ENCODE measurements at places on chromosomes 2 and 18.
A peak's percentile ranks its signal among the peaks of the same experiment; 100 is the strongest.

DNA sequence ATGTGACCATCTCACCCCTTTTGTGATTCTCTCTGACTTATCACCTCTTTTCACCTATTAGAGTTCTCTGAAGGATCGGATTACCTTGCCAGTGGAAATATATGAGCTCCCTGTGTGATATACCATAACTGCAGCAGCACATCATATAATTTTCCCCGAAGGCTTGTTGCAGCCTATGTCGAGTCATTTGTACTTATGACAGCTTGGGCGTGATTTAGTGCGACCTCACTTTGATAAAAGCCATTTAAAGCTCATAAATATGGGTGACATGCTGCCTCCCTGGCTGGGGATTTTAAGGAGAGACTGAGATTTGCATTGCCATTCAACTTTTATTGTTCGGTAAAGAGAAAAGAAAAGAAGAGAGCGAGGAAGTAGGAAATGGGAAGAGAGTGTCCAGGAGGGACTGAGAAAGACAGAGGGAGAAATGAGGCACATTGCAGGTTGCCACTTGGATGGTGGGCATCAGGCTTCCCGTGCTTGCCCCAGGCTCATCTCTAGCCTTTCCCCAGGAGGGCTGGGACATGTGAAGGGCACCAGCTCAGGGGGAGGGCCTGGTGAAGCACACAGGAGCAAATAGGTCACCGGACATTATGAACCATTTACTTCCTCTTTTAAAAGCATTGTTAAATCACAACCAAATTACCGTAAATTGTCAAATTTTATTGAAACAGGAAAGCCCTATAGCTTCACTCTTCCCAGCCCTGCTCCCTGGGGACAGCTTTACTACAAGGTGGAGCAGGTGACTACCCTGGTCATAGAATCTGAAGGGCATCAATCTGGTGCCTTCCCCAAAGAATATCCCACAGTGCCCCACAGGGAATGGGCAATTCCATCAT lies 161.3 kb downstream of the SETBP1 start:
- DNase-seq: no peak

DNA sequence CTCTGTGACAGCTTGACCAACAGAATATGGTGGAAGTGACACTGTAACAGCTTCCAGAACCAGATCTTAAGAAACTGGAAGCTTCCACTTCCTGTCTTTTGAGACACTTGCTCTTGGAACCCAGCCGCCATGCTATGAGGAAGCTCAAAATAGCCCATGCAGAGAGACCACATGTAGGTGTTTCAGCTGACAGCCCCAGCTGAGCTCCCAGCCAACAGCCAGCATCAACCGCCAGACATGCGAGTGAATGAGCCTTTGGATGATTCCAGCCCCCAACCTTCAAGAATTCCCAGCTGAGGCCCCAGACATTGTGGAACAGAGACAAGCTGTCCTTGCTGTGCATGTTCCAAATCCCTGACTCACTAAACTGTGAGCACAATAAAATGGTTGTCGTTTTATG lies 27.9 kb downstream of the ACVR1 start:
- no peak for DNase-seq

DNA sequence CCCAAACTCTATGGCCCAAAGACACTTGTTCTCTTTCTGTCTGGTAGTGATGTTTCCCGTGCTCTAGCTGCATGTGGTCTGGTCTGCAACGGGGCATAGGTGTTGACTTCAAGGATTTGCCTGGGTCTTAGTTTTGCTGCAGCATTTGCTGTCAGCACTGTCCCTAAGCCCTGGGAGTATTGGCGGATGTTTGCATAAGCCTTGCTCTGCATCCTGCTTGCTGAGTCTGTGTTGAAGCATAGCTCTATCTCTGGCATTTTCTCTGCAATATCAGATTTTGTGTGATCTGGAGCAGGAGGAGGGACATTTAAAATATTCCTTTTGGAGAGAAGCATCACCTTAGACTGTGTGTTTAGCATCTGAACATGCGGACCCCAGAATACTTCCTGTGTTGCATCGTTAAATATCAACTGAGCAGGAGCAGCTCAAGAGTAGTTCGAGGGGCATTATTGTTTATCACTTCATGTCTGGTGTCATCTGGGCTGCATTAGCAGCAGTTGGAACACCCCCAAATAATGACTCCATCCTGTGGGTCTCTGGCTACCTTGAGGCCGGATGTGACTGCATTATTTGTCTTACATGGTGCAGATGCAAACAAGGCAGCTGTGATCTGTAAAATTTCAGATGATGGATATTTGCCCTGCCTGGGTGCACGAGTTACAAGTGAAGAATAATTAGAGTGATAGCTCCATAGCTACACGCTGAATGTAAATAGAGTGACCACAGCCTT lies 231.7 kb downstream of the TRIB2 start:
- no peak for DNase-seq

DNA sequence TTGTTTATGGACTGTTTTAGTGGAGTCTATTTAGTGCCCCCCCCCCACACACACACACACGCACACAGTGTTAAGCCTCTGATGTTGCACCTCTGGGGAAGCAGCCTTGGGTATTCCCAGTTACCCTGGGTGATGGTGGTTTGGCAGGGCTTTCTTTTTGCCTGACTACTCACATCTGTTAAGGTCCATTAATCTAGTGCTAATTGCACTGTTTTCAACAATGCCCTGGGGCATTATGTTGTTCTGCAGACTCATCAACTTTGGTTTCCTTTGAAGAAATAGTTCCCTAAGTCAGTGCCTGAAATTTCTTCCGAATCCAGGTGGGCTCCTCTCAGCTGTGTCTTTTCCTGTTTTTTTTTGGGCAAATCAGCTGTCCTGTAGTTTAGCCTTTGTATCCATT lies 34.7 kb downstream of the SPOPL start:
- no peak for DNase-seq

DNA sequence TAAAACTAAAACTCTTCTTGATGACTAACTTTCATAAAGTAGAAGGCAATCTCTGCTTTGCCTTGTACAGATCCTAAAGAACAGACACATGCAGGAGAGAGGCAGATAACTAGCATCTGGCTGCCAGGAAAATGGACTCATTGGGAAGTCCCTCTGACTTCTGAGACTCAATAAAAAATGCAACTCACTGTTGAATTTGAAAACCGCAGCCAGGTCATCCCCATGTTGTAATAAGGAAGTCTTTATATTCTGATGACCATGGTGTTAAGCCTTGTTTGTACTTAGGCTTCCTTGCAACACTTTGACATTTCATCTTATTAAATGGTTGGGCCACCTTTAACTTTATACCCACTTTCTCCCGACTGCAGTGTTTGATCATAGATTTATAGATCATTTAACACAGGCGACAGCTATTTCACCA lies 375.1 kb upstream of the KCNH7 start:
- DNase-seq: no peak

- no peak for DNase-seq
Measured at GRCh38 chr18:23265682-23266399, 130.6 kb downstream of the CABLES1 start.

DNA sequence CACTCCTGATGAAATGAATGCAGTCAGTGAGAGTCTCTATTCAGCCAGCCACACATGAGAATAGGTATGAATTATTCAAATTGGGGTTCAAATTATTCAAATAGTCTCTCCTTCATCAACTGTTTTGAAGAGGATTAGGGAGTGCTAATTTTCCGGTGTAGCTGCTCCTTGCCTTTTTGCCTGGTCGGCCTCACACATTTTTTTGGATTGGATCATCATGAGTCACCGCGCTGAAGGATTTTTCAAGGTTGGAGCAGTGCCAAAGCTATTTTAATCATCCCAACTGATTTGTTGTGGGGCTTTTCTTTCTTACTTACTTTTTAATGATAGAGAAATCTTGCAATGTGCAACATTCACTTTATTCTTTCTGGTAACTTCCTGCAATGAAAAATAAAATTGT lies 2.4 kb upstream of the DTNA start:
- DNase-seq: peak; percentile 49

DNA sequence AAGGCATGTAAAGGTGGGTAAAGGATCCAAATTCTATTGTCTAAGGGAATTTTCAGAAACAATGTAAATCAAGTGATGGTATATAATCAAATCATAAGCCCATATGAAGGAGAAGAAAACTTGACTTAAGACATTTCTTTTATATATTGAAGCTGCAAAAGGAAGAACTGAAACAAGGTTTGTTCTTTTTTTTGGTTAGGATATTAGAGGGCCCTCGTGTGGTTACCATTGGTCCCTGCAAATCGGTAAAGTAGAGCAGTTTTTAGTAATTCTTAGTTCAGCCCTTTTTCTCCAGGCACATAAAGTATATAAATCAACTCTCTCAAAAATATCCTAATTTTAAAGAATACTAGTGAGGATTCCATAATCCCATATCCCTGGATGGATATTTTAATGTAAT lies 105.6 kb upstream of the STK17B start:
- no peak for DNase-seq

DNA sequence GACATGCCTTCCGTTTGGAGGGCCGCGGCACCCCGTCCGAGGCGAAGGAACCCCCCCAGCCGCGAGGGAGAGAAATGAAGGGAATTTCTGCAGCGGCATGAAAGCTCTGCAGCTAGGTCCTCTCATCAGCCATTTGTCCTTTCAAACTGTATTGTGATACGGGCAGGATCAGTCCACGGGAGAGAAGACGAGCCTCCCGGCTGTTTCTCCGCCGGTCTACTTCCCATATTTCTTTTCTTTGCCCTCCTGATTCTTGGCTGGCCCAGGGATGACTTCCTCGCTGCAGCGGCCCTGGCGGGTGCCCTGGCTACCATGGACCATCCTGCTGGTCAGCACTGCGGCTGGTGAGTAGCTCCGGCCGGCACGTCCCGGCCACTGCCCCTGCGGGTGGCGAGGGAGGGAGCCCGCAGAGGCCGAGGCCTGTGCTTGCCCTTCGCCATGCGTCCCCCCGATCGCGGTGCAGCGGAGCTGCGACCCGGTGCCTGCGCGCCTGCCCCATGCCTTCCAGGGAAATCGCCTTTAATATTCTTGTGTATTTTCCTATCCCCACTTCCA lies 1.2 kb downstream of the BMPR2 start:
- DNase-seq: no peak

DNA sequence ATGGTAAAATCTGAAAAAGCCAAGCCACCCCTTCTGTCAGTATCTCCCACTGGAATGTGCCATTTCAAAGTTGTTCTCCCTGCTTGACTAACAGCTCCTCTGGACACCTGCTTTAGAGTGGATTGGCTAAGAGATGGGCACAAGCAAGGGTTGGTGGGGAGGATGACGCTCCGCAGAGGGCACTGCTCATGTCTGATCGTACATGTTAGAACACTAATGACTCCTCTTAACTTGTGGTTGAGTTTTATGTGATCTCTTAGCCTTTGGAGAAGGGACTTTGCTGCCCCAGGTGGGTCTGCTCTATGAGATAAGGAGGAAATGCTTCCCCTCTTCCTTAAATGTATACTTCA lies 8.2 kb upstream of the KIAA2012 start:
- DNase-seq: no peak

- no peak for DNase-seq
Measured at GRCh38 chr2:15634846-15635490, 43.3 kb downstream of the DDX1 start.

- DNase-seq: no peak
Measured at GRCh38 chr2:58834404-58834803, 593.3 kb upstream of the FANCL start.

DNA sequence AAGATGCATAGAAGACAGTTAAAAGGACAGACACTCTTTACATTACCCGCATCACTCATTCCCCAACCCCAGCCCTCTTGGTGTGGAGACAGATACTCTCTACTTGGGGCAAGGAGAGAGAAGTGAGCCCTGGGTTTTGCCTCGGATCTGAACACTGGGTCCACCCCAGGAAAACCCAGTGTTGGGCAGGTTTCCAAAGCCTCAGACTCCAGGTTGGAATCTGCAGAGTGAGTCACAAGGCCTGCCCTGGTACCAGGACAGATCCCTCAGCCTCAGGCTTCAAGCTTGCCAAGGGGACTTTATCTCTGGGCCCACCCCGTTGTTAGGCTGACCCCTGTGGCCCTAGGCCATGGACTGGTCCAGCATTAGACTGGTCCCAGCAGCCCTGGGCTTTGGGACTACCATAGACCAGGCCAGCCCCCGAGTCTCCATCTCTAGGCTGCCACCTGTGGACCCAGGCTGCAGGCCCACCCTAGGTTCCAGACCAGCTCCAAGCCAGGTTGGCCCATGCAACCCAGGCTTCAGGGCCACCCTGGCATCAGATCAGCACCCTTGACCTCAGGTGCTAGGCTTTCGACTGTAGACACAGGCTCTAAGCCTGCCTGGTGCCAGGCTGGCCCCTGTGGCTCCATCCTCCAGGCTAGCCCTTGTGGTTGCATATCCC lies 112.8 kb downstream of the GULP1 start:
- DNase-seq: no peak

DNA sequence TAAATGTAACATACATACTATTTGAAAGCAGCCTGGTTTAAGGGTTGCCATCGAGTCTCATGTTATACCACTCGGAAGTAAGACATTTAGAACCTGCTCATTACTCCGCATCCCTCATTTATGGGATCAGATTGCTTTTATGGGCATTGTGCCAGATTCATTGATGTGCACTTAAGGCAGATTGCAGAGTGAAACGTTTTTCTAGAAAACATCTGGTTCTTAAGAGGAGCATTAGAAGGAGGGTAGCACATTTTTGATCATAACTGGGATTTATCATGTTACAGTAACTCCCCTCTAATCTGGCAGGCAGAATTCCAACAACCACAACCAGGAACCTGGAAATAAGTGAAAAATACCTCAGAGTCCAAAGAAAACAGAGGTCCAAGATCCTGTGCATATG lies 74.2 kb upstream of the GALNT3 start:
- DNase-seq: no peak

- no peak for DNase-seq
Measured at GRCh38 chr2:164719996-164720941, 99.0 kb upstream of the GRB14 start.

GRCh38 chr2:213015387-213016165 lies 135.8 kb downstream of the IKZF2 start:
- no peak for DNase-seq

DNA sequence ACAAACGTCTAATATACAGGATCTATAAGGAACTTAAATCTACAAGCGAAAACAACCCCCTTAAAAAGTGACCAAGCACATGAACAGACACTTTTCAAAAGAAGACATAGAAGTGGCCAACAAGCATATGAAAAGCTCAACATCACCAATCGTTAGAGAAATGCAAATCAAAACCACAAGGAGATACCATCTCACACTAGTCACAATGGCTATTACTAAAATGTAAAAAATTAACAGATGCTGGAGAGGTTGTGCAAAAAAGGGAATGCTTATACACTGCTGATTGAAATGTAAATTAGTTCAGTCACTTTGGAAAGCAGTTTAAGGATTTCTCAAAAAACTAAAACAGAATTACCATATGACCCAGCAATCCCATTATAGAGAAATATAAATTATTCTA lies 1148.5 kb upstream of the FAM98A start:
- no peak for DNase-seq

- DNase-seq: no peak
Measured at GRCh38 chr2:86464652-86465051, 23.5 kb downstream of the KDM3A start.

Data from NCI-H187 (cell line).